ENCODE measurements at places on chromosomes 4 and X.

GRCh38 chr4:105277702-105278101, 131.0 kb downstream of the TET2 start:
- DNase-seq: no peak

DNA sequence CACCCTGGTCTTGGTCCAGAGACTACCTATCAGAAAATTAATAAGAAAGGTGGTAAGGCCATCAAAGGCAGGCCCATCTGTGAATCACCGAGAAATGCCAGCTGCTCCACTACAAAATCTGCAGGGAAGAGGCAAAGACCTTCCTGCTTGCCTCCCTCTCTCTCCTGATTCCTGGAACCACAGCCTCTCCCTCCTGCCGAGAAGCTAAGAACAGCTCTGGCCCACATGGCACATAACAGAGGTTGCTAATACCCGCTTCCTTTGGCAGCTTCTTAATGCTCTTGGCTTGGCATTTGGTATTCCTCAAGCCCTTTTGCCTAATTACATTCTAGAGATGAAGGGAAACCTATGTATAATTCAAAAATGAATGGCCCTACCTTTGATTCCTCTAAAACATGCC, 32.9 kb downstream of the RAI2 start:
- DNase-seq: no peak

GRCh38 chr4:111013846-111014245, 391.0 kb upstream of the PITX2 start:
- DNase-seq: no peak

- no peak for DNase-seq
These were observed 61.9 kb upstream of the PAGE4 start for GRCh38 chrX:49767236-49767635.

DNA sequence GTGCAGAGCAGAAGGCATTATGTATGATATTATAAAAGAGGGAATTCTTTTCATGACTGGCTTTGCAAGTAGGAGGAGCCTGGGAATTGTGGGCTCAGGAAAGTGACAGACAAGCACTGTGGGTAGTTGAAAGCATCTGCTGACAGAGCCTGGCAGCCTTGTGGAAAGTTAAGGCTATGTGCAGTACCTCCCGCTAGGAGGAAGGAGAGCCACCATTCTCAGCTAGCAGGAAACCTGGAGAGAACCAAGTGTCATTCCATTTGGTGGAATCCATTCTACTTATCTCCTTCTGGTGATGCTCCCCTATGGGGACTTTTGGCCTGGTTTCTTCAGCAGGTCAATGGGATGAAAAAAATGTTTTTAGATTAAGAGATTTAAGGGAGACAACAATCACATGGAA, 81.8 kb downstream of the ASB9 start:
- DNase-seq: no peak

GRCh38 chrX:149275836-149276235, 229.3 kb downstream of the IDS start:
- DNase-seq: no peak

DNA sequence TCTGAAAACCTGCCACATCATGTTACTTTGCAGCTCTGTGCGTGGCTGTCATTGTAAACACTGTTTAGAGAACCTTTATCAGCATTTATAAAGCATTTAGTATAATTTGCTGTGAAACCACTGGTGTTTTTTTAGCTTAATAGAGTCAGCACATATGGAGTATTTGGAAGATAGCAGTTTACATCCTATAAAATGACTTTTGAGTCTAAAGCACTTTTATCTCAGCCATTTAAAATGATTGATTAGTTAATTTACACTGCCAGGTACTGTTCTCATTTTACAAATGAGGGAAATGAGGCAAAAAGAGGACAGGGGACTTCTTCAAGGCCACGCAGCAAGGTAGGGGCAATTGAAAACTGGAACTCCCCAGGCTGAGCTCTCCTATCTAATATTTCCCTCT, 181.7 kb downstream of the FRMPD4 start:
- DNase-seq: no peak

- no peak for DNase-seq
These were observed 53.2 kb downstream of the DDX60 start for GRCh38 chr4:168265327-168265726.

GRCh38 chr4:9384126-9384525, 21.2 kb downstream of the USP17L30 start:
- no peak for DNase-seq

Data from SW 1271 (cell line).